CD8-positive, alpha-beta T cell (primary cell): ENCODE measurements at places on chromosomes 7 and 10.

- no peak for DNase-seq
Measured at GRCh38 chr10:50651808-50652207, 28.1 kb upstream of the SGMS1 start.

DNA sequence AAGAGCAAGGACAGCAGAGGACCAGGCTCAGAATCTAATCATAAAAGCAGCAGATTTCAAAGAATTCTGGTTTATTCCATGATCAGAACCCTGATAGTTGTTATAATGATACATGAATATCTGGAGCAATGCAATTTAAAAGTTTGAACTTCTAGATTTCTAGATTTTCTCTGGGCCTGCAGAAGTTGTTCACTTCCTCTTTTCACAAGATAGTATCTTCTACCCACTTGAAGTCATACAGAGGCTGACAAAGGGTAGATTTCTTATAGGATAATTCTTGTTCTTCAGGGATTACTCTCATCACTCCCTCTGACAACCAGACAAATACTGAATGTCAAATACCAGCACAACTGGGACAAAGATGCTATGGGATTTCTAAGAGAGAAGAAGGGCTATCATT lies 320.0 kb upstream of the ETV1 start:
- no peak for DNase-seq

DNA sequence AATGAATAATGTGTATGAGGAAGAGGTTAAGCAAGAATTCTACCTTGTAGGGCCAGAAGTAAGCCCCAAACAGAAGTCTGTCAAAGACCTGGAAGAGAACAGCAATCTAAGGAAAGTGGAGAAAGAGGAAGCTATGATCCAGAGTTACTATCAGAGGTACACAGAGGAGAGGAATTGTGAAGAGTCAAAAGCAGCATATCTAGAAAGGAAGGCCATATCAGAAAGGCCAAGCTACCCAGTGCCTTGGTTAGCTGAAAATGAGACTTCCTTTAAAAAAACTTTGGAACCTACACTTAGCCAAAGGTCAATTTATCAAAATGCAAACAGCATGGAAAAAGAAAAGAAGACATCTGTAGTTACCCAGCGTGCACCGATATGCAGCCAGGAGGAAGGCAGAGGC lies 42.7 kb upstream of the GAD2 start:
- no peak for DNase-seq

GRCh38 chr7:23106057-23106822 lies 655 bp downstream of the KLHL7 start:
- DNase-seq = peak; percentile 43

DNA sequence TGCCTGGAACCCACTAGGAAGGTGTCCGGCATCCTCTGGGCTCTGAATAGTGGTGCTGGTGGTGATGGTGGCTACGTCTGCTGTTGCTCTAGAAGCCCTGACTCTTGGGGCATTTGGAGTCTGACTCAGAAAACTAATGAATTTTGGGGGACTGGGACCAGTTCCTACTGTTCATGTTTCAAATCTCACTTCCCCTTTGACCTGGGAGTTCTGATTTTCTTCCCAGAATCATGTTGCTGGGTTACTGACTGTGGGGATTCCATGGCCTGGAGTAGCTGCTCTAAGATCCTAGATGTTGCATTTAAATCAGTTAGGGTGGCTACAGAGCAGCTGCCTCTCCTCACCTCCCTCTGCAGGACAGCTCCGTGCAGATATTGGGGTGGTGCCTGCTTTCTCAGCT lies 3.2 kb downstream of the TSPAN33 start:
- no peak for DNase-seq

GRCh38 chr10:113326160-113327111 lies 226.4 kb upstream of the HABP2 start:
- DNase-seq = no peak

DNA sequence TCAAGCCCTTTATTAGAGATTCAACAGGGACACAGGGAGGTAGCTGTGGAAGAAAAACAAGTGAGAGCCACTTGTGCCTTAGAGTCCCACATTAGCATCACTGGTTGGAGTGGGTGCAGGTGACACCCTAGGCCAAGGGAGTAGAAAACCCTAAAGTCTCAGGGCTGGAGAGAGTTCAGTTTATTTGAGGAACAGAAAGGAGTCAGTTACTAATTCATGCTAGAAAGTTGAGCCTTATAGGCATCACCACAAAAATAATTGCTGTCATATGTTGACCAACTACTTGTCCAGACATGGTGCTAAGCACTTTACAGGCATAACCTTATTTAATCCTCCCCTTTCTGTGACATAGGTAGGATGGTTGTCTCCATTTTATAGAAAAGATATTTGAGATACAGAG lies 20.9 kb upstream of the ACSL5 start:
- DNase-seq = no peak

GRCh38 chr10:103991393-103992128 lies 24.6 kb downstream of the SLK start:
- DNase-seq = no peak

- DNase-seq = no peak
Measured at GRCh38 chr10:4359003-4359402, 467.0 kb upstream of the AKR1E2 start.

DNA sequence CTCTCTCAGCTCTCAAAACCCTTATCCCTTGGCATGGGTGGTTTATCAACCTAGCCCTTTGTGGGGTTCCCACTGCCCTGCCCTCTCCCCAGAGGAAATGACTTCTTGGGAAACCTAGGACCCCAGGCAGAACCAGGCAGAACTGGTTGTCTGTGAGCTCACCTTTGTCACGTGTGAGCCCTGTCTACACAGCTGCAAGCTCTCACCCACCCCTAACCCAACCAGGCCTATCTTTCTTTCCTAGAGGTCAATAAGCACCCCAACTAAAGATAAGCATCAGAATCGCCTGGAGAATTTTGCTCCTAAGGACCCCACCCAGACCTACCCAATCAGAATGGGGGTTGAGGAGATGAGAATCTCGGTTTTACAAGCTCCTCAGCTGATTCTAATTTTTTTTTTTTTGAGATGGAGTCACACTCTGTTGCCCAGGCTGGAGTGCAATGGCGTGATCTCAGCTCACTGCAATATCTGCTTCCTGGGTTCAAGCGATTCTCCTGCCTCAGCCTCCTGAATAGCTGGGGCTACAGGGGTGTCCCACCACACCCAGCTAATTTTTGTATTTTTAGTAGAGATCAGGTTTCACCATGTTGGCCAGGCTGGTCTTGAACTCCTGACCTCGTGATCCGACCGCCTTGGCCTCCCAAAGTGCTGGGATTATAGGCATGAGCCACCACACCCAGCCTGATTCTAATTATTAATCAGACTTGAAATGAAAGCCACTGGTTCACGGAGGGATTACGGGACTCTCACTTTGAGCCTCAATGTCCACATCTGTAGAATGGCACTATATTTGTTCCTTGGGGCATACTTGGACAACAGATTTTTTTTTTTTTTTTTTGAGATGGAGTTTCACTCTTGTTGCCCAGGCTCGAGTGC lies 7.5 kb upstream of the DDIT4 start:
- DNase-seq = no peak

DNA sequence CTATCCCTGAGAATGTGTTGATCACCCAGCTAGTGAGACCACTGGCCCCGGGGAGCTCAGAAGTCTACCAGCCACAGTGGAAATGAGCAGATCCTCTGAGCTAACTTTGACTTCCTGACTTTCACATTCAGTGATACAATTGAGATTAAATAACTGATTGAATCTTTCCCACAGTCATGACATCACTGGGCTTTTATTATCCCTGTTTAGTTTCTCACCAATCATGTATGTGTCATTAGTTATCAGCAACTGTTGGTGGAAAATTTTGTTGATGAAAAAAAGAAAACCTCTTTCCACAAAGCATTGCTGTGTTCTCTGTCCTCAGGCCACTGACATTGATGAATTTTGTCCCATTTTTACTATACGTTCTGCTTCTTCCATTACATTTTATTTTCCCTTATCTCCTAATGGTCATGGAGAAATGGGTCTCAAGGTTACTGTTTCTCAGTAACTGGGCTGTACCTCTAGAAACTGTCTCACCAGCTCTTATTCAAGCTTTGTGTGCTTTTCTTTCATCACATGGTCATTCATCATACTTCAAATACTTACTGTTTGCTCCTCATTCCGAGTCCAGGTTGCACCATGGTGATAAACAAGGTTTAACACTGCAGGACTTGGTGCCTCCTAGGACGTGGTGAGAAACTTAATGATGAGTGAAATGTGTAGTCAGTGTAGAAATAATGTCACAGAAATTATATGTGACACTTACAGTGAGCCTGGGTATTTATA lies 304.7 kb downstream of the CDK14 start:
- DNase-seq = no peak

DNA sequence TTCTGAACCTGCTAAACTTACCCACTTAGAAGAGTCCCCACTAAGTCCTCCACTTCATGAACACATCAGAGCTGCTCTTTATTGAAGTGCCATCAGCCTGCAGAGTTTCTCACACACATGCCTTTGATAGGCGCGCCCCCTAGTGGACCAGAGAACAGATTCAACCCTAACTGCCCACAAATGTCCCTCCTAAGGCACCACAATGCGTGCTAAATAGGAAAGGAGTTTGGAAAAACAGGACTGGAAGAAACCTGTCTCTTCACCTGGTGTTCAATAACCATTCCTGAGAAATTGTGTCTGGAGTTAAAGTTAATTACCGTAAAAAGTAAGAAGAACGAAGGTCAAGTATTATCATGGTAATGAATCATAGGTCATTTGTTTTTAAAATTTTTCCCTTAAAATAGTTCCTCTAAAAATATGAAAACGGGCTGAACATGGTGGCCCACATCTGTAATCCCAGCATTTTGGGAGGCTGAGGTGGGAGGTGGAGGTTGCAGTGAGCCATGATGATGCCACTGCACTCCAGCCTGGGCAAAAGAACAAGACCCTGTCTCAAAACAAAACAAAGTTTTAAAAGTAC lies 249.7 kb downstream of the ELMO1 start:
- DNase-seq = peak; percentile 67

DNA sequence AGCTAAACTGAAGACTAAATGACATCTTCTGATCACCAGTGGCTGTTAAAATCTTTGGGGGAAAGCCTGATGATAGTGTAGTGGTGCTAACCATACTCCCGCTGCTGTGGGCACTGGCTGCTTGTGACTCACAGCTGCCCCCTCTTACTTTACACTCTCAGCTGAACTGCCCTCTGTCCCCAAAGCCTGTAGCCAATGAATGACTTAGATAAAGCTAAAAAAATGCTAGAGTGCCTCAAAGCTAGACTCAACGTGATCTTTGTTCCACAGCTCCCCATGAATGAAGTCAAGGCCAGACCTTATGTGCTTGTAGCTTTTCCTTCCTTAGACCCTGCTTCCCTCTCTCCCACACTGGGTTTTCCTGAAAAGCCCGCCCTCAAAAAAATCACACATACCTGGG lies 6.5 kb downstream of the ZC3HAV1L start:
- DNase-seq = no peak

DNA sequence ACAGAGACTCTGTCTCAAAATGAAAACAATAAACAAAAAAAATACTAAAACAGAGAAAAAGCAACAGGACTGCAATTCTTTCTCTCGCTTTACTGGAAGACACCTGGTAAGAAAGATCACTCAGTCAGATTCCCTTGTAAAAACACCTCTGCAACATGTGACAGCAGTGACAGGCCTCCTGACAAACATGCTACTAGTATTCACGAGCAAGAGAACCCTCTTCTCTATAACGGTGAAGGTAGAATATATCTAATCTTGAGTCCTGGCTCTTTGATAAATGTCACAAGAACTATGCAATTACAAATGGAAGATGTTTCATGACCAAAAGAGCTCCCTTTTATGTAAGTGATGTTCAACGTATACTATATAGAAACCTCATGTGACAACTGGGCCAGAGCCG lies 986.7 kb upstream of the LRRN3 start:
- DNase-seq = no peak

- DNase-seq = no peak
Measured at GRCh38 chr7:25529320-25529719, 301.0 kb upstream of the NPVF start.

GRCh38 chr10:8137272-8137681 lies 82.8 kb downstream of the GATA3 start:
- DNase-seq = no peak

DNA sequence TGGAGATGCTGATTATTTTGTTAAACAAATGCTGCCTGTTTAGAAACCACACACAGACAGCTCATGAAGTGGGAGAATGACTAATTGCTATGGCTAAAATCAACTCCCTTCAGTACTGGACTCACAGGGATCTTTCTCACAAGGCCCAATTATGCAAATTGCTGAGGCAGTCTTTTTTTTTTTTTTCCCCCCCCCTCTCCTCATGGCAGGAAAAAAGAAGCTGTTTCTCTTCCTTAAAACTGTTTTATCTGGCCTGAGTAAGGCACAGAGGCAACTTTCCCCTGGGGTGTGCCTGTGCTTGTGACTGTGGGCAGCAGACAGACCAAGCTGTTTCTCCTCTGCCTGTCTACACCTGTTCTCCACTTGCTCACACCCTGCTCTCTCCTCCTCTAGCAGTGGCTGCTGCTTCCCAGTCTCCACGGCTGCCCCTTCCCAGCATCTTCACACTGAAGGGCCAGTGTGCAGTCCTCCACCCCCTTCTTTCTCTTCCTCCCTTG lies 65.4 kb upstream of the STEAP1B start:
- DNase-seq = peak; percentile 21

DNA sequence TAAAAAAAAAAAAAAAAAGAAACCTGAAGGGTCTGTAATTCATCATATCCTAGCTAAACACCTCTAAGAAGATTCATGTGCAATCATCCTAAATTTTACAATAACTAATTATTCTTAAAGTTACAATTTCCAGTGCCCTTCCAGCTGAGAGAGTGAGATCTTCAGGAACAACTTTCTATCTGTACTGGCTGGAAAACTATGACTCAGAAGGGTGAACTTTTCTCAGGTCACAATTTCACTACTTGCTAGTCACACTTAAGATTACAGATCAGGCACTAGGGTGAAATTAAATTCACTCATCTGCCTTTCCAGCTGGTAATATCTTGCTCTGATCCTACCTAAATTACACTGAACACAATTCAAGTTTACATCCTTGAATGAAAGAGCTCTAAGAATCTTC lies 158.8 kb downstream of the ANK3 start:
- no peak for DNase-seq

DNA sequence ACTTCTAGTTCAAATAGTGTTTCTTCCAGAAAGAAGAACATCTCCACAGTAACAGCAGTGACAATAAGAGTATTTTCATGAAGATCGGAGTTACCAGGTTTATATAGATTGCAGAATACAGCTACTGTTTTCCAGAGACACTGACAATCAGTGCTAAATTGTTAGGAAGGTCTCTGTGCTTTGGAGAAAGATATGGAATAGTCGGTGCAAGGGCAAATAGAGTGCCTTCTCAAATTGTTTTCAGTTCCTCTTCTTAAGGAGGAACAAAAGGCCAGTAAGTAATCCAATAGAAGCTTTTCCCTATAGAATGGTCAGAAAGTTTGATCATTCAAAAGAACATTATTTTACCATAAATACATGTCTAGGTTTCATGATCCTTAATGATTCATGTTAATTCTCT lies 2.6 kb upstream of the KIAA1217 start:
- no peak for DNase-seq

- no peak for DNase-seq
Measured at GRCh38 chr7:39547336-39547735, 18.9 kb upstream of the YAE1 start.
